H1 (cell line): ENCODE measurements at places on chromosomes 11 and 22. TPM values are rescaled to one million over a fixed set of nuclear protein-coding genes. Genes with fewer than 3 reads are reported as not detected.

DNA sequence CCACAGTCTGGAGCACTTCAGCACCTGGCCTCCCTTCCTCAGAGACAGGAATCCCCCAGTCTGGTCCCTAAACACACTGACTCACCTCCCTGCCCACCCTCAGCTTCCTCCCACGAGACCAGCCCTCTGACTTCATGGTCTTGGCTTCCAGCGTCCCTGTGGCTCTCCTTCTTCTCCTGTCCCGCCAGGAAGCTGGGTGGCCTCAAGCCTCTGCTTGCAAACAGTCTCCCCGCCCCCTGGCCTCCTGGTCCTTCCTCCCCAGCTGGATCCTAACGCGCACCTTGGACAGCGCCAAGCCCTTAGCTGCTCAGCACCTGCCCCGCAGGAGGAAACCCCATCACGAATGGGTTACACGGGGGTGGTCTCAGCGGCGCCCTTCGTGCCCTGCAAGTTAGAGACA, 4.5 kb downstream of the NCF4 start:
- DNase-seq: no peak

DNA sequence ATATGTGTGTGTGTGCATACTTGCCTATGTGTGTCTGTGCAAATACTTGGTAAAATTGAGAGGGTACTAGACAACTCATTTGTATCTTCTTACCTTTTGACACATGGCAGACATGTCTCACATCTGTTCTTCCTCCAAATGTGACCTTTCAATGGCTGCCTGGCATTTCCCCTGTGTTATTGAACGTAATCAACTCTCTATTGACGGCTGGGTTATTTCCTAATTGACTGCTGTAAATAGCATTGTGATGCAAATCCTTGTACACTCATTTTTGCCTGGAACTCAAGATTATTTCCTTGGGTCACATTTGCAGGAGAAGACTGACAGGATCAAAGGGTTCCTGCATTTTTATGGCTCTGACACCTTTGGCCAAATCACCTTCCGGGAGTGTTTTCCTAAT, 37.4 kb downstream of the KCNQ1 start:
- DNase-seq: no peak

CELSR1 gene
- total RNA-seq: 12.2 and 12.4 TPM in 2 replicates

TMEM184B gene
- 79.9 and 81.0 TPM in 2 replicates for total RNA-seq

CCDC88B gene
- total RNA-seq: 11.2 and 12.5 TPM in 2 replicates
